Putamen (tissue), 1 donor: ENCODE measurements at places on chromosomes 16 and 17.
A peak's percentile ranks its signal among the peaks of the same experiment; 100 is the strongest.

GRCh38 chr16:12214509-12214908, 238.0 kb downstream of the SNX29 start:
- no peak for DNase-seq

DNA sequence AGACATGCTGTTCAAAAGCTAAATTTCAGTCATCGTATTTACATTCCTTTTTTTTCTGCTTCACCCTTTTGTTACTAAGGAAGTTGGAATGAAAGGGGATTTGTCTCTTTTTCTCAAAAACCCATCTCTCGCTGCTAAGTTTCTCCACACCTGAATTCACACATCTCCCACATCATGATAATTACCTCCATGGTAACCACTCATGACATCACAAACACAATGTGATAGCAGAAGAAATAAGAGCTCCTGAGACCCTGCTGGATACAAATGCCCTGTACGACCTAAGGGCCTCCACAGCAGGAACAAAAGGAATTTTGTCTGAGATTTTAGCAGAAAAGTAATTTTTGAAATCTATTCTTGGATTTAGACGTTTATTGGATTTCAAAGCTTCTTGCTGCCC, 82.6 kb upstream of the GNAO1 start:
- DNase-seq, result peak; percentile 19

DNA sequence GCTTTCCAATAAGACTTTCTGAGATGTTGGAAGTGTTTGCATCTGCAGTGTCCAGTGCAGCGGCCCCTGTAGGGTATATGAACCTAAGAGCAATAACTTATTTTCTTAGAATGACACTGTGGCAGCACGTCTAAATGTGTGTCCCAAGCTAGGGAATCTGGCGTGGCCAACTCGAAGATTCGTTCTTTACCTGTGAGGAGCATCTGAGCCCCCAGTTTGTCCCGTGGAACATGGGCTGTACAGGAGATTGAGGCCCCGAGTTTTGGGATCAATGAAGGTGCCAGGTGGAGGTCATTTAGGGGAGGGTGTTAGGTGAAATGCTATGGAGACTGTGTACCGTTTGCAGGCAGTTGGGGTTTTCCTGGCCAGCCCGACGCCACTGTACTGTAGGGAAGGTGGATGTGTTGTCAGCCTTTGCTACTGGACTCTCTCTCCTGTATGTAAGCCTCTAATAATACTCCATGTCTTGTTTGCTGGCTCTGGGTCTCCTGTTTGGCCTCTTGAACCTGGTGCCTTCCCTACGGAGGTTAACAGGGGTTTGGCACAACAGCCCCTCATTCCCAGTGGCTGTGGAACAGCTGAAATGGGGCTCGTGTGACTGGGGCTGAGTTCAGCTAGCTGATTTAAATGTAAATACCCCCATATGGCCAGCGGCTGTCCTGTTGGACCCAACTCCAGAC, 45.5 kb upstream of the SDK2 start:
- no peak for DNase-seq

DNA sequence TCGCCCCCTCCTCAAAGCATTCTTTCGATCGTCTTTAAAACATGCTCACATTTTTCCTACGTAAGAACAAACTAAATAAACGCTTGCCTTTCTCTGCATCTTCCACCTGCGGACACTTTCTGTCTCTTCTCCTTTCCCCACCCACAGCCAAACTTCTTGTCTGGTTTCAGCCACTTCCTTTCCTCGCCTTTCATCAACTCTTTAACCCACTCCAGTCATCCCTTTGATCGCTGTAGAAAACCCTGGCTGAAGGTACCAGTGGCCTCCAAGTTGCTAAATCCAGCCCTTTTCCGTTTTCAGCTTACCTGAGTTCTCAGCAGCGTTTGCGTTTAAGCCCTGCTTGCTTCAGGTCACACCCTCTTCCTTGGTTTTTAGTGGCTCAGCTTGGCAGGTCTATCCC, 483 bp downstream of the RPA1 start:
- DNase-seq, result no peak

GRCh38 chr16:716768-717325, 1.9 kb downstream of the METRN start:
- no peak for DNase-seq

DNA sequence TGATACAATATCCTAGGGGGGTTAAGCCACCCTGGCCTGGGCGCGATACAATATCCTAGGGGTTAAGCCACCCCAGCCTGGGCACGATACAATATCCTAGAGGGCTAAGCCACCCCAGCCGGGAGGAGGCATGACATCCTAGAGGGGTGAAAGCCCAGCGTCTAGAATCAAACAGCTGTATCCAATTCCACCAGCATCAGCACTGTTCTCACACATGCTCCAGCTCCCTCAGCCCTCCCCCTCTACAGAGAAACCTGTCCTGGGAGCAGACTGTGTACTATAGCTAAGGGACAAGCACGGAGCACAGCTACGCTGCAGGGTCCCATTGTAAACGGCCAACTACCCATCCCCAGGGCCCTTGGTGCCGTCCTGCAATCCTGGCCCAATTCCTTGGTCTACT, 6.2 kb downstream of the GINS2 start:
- DNase-seq, result no peak

DNA sequence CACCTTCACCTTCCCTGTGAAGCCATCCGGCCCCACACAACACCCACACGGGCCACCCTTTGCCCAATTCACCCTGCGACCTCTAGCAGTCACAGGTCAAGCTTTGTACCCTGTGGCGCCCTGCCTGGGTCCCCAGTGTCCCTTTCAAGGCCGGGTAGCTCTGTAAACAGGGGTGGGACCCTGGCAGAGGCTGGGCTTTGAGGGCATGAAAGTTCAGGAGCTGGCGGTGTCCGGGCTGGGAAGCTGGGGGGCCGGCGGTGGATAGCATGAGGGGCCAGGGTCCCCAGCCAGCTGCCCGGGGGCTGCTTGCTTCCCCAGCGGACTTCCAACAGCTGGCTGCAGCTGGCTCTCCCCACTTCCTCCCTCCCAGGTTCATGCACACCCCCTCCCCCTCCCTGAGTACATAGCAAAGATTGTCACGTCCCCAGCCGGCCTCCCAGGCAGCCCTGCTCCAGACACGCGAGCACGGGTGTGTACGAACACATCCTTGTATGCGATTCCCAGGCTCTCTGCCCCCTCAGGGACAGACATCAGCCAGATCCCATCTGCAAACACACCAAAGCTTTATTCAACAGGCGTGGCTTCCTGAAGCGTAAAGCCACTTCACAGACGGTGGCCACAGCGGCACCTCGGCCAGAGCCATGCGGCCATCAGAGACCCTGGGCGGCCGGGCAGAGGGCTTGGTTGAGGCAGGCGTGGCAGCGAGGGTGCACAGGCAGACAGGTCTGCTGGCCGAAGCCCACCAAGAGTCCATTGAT, 8.2 kb downstream of the NTHL1 start:
- DNase-seq, result no peak

DNA sequence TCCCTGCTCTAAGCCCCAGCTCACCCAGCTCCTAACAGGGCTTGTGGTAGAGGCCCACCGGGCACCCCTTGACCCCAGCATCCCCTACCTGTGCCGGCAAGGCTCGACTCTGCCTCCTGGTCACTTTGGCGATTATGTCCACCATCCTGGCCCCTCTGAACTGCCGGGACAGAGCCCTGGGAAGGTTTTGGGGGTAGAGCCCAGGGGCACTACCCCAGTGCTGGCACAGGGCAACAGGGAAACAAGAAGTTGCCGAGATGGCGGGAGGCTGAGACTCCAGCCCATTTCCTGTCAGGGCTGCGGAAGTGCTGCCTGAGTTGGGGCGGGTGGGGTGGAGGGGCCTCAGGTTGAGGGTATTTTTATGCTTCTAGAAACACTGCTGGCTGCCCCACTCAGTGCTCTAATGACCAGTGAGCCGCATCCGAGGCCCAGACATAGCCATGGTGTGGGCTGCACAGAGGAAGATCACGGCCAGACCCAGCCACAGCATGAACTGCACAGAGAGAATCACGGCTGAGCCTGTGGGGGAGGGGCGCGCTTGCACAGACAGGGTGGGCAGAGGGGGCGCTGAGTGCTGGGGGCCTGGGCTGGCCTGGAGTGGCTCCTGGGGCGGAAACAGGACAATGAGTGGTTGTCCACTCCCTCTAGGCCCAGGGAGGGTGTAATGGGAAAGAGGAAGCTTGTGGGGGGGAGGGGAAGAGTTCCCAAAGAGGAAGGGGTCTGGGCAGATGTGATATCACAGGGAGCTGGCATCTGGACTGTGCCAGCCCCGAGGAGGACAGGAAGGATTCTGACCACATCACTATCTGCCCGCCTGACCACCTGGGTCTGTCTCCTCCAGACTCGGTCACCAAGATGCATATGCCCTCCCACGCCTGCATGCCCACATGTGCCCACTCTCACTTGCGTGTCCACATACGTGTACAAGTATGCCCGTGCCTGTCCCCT, 22.3 kb downstream of the ARHGAP27 start:
- DNase-seq, result no peak
